ENCODE measurements at places on chromosomes 12 and 14. TPM values are rescaled to one million over a fixed set of nuclear protein-coding genes. Genes with fewer than 3 reads are reported as not detected.

GRCh38 chr12:18522806-18523205 lies 215.0 kb downstream of the PLCZ1 start:
- no peaks in the 10 kb centered on the region for H3K27me3 ChIP-seq
- H3K4me3 ChIP-seq: no peak overlapping the region
- DNase-seq: no peak

DNA sequence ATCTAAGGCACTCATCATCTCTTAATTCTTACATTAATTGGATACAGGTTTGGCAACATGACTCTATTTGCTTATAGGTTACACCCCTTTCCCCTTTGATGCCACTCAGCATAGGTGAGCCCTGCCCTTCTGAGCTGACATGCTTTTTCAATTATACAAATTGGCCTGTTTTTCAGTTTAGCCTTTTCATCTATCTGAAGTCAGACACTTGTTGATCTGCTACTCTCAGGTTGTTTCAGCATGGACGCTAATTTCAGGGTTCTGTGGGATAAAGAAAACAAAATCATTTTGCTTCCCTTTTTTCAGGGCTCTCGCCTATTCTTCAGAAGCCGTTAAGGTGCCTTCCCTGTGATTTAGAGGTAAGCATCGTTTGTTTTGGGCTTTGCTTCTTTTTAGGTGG lies 55.3 kb downstream of the DACT1 start:
- no peaks in the 10 kb centered on the region for H3K36me3 ChIP-seq
- H3K4me3 ChIP-seq: no peak overlapping the region
- DNase-seq: no peak
- H3K27ac ChIP-seq: no peak overlapping the region
- peaks cover 10% of the 10 kb centered on the region for H3K4me1 ChIP-seq

DNA sequence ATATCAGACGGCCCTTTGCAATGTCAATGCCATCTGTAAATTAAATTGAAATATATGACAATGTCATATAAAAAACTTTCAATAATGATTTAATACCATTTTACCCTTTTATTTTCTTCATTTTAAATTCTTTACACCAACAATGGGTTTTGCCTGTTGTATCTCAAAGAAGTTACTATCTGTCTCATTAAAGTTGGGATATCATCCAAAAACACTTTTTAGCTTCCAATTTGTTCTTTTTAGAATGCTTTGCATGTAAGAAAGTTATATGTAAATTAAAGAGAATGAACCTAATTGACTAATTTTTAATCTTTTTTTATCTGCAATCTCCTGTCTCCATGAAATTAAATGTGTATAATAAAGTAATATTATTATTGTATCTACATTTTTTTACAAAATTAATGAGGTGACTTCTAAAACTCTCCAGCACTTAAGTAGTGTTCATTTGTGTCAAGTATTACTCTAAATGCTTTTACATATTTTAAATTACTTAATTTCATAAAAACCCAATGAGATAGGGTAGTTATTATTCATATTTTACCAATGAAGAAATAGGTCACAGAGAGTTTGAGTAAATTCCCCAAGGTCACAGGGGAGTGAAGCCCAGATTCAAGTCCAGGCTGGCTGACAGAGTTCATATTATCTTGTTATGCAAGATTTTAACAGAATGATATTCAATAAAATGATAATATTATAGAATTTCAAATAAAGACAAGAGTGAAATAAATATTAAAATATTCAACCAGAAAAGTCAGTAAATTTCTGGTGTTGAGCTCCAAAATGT lies 673.0 kb upstream of the FLRT2 start:
- H3K27me3 ChIP-seq: no peaks in the 10 kb centered on the region
- no peak overlapping the region for H3K4me3 ChIP-seq
- no peak for DNase-seq
- H3K4me1 ChIP-seq: no peaks in the 10 kb centered on the region
- H3K27ac ChIP-seq: no peak overlapping the region

- H3K4me1 ChIP-seq: no peaks in the 10 kb centered on the region
- H3K36me3 ChIP-seq: no peaks in the 10 kb centered on the region
- H3K27ac ChIP-seq: no peak overlapping the region
- no peak overlapping the region for H3K4me3 ChIP-seq
Observed at GRCh38 chr12:10175846-10176636, 2.8 kb upstream of the TMEM52B start.

GRCh38 chr12:17381211-17381610 lies 708.8 kb downstream of the RERGL start:
- H3K27me3 ChIP-seq: no peaks in the 10 kb centered on the region
- H3K27ac ChIP-seq: no peak overlapping the region
- H3K4me1 ChIP-seq: no peaks in the 10 kb centered on the region
- DNase-seq: no peak
- no peaks in the 10 kb centered on the region for H3K36me3 ChIP-seq

The ASPG gene
- total RNA-seq: not detected

The ABCD2 gene
- total RNA-seq: not detected

The KLRB1 gene
- not detected for total RNA-seq

All from HepG2 (cell line).